Mononuclear cell (primary cell): ENCODE measurements at places on chromosomes 1 and 21. TPM values are rescaled to one million over a fixed set of nuclear protein-coding genes. Genes with fewer than 3 reads are reported as not detected.

The USP24 gene
- total RNA-seq, result 101 TPM

The SH2D1B gene
- total RNA-seq, result 14.0 TPM

The IGSF9 gene
- total RNA-seq, result not detected

The ITGB3BP gene
- 11.2 TPM for total RNA-seq

The FMO3 gene
- total RNA-seq, result not detected

The FCAMR gene
- total RNA-seq, result not detected

The PDC gene
- not detected for total RNA-seq

The CAPN9 gene
- total RNA-seq, result not detected
